ENCODE measurements at places on chromosomes 5 and 9.

DNA sequence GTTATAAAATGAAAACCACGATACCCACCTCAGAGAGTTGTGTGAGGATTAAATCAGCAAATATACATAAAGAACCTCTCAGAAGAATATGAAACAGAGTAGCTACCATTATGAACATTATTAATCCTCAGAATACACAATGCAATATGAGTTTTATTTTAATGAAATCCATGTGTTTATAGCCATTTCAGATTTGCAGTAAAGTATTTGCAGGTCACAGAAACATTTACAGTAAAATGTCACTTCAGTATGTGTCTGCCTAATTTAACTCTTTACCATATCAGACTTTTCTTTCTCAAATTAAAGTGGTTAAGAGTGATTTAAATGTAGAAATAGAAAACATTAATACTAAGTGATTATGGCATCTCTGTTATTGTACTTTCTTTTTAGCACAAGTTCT, 365.2 kb upstream of the MPDZ start:
- DNase-seq = no peak

- DNase-seq = no peak
Observed at GRCh38 chr5:5398071-5398470, 24.4 kb upstream of the ICE1 start.

- no peak for DNase-seq
Observed at GRCh38 chr5:61180886-61181285, 18.6 kb upstream of the SMIM15 start.

- no peak for DNase-seq
Observed at GRCh38 chr5:153445875-153446579, 44.4 kb upstream of the GRIA1 start.

DNA sequence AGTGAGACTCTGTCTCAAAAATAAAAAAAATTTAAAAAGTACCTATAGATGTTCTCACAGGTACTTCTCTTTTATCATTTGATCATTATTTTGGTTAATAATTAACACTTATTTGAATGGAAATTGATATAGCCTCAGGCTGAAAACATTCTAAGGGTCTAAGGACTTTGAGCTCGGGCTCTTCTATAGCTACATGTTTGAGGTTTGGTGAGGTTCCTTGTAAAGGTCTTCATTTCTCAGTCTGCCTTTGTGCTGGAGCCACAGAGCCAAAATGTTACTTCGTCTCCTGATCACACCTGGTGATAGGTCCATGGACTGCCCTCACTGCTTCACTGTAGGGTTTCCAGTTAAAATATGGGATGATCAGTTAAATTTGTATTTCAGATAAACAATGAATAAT, 22.6 kb downstream of the ARHGEF37 start:
- DNase-seq = no peak

- DNase-seq = no peak
Observed at GRCh38 chr5:143771602-143772001, 40.4 kb upstream of the HMHB1 start.
